ENCODE measurements at places on chromosomes 6 and 20. TPM values are rescaled to one million over a fixed set of nuclear protein-coding genes. Genes with fewer than 3 reads are reported as not detected.

The PKIB gene
- 71.4 TPM for polyA plus RNA-seq

The LY6G5C gene
- 5.0 TPM for polyA plus RNA-seq

The PREX1 gene
- polyA plus RNA-seq, result 4.5 TPM

The KIF25 gene
- 1.2 TPM for polyA plus RNA-seq

The UBE2C gene
- polyA plus RNA-seq, result 352 TPM

The SLC35D3 gene
- 3.8 TPM for polyA plus RNA-seq

The HLA-DOA gene
- not detected for polyA plus RNA-seq

The CYP39A1 gene
- polyA plus RNA-seq, result 3.4 TPM

The TAGAP gene
- not detected for polyA plus RNA-seq
